T-cell (primary cell): ENCODE measurements at places on chromosomes 7 and 10.

GRCh38 chr10:13930120-13930519 lies 343.4 kb downstream of the PRPF18 start:
- DNase-seq = peak; percentile 53

DNA sequence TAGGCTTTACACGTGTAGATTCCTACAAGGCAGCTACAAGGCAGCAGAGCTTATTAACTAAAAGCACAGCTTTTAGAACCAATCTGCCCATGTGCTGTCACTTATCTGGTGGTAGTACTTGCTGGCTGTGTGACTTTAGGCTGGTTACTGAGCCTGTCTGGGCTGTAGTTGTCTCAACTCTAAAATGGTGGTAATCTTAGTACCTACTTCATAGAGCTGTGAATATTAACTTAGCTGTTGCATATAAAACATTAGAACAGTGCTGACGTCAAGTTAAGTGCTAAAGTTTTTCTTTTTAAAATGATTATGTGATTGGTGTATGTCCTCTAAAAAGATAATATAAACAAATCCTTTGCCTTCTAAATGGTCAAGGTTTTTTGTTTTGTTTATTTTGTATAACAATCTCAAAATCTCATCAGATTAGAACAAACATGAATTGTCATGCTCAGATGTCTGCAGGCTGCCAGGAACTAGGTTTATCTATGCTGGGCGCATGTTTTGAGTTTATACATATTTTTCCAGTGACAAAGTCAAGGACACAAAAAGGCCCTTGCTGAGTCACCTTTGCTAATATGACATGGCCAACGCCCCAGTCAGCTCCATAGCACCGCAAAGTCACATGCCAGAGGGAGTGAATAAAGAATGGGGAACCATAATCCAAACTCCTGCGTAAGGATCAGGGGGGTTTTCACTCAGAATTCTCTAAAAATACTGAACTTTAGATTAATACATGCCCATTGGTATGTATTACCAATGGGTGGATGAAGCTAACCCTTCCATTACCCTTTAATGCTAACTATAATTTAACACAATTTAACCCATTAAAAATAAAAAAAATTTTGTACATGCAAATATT lies 39.8 kb upstream of the ARL4A start:
- no peak for DNase-seq

DNA sequence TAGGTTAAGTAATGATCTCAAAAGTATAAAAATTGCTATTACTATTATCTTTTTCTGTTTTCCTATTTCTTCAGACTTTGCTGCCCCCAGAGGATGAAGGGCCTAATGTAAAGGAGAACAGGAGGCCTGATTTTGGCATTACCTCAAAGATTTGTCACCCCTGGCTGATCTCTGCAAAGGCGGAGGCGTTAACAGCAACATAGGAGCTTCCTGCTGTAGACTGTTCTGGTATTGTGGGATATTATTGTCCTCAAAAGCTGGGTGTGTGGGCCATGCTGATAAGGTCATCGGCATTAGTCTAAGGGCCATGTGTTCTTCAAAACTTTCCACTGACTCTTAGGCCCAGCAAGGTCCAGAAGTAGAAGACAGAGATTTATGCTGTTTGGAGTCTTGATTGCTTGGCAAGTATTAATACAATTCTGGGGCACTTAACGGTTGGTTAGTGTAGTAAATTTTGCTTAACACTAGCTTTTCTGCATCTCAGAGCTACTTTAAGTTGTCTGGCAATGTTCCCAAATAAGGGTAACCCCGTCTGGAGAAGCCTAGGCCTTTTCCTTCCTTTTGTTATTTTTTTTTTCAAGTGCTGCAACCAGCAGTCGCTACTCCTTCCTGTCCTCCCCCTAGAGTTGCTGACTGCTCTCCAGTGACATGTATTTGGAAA lies 14.0 kb upstream of the ENTPD1 start:
- DNase-seq = no peak

DNA sequence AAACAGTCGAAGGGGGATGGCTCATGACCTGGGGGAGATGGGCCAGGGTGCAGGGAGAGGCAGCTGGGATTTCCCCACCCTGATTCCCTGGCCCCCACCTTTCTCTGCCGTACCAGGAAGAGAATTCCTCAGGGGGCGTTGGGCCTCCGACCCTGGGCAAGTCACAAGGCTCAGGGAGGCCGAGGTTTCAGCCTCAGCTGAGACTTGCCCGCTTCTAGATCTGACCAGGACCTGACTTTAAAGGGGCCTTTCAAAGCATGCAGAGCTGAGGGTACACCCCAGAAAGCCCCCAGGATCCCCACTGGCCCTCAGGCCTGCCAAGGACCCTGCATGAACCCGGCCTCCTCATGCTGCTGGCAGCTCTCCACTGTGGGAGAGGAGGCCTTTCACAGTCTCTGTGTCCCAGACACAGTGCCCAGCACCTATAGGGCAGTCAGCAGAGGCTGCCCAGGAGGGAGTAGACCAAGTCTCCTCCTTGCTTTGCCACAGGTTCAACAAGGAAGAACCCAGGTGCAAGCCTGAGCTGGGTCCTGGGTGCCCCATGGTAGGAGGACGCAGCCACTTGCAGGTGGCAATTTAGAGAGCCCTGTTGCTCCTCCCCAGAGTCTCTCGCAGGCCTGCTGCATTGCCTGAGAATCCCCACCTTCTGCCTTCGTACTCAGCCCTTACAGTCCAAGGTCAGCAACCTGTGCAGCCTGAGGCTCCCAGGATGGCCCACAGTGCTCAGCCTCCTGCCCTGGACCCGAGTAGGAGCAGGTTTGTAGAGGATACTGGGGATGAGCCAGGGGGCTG lies 89.3 kb downstream of the CHST15 start:
- no peak for DNase-seq

- no peak for DNase-seq
Measured at GRCh38 chr7:7077945-7078344, 104.4 kb upstream of the C1GALT1 start.

- no peak for DNase-seq
Measured at GRCh38 chr7:44157116-44158080, 16.3 kb upstream of the MYL7 start.
